ENCODE measurements at places on chromosomes 2 and 18.

DNA sequence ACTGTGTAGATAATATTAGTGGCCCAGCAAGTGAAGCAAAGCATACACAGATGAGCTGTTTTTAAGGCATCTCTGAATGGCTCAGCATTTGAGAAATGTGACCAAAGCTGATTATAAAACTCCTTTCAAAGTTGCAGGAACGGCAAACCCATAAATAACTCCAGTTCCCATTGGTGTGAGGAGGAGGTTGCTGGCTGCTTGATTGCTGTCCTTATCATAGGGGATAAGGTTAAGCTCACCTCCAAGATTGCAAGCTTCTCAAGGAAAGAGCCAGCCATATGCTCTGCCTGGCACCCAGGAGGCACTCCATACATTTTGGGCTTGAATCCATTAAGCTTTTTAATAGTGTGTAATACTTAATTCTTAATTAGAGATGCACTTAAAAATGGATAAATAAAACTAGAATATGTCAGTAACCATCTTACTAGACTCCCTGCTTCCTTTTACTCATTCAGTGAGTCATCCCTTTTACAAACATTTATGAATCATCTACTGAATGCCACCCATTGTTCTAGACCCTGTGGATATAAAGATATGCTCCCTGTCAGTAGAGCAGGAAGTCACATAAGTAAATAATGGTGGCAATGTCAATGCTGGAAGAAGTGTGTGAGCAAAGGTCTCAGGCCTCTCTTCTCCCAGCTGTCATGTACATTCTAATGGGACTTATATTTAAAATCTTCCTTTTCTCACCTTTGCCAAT lies 99.3 kb downstream of the SPATS2L start:
- no peak for DNase-seq

GRCh38 chr2:38178556-38179419 lies 102.8 kb upstream of the CYP1B1 start:
- no peak for DNase-seq

DNA sequence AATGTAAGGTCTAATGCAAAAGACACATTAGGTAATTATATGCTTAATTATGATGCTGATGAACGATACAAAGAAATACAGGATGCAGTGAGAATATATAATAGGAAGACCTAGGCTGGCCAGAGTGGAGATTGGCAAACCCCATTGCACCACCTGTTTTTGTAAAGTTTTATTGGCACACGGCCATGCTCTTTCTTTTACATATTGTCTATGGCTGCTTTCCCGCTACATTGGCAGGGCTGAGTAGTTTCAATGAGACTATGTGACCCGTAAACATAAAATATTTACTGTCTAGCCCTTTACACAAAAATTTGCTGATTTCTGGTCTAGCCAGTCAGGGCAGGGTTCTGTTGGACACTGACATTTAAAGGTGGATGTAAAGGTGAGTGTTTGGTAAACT lies 5.4 kb downstream of the SEC11C start:
- DNase-seq: no peak

DNA sequence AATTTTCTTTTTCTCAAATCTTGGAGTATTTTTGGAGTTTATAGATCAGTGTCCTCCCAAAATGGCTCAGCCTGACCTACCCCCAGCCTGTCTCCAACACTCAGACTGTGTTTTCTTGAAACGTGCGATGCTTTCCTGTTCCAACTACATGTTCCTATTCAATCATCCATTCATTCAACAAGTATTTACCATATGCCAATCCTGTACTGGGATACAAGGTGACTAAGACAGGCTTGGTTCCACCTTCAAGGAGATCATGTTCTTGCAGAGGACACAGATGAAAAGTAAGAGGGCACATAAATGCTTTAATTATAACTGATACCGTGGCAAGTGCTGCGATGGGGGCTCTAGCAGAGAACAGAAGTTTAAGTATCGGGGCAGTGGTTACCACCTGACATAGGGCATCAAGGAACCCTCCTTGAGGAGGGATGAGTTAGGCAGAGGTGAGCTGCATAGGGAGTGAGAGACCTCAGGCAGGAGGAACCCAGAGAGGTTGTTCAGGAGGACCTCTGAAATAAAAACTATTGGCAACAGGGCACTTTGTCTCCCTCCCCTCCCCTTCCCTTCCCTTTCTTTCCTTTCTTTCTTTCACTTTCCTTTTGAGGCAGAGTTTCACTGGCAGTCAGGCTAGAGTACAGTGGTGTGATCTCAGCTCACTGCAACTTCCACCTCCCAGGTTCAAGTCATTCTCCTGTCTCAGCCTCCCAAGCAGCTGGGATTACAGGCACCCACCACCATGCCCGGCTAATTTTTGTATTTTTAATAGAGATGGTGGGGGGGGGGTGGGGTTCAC lies 469.0 kb downstream of the EPHA4 start:
- DNase-seq: no peak

DNA sequence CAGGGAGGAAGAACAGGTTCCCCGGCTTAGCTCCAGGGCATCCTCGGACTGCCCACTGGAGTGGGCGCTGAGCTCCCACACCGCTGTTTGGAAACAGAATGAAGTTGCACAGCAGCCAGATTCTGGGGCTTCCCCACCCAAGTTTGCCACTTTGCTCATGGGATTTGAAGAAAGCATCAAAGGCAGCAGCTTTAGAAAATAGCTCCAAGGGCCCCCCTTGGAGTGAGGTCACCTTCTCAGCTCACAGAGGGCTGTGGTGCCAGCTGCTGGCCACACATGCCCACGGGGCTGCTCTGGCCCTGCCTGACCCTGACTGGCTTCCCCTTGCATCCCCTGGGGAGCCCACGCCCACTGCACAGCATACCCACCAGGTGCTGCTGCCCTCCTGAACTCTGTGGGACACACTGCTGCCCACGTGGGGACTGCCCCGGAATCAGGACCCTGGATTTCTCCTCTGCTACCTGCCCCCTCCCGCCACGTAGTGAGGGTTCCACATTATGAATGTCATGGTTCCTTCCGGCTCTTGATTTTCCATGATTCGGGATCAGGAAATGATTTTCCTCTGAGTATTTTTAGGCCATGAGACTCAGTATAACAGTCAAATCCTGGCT lies 70.3 kb downstream of the TGOLN2 start:
- DNase-seq: peak; percentile 61
